IMR-90 (cell line): ENCODE measurements at places on chromosomes 13 and 19. TPM values are rescaled to one million over a fixed set of nuclear protein-coding genes. Genes with fewer than 3 reads are reported as not detected.

DNA sequence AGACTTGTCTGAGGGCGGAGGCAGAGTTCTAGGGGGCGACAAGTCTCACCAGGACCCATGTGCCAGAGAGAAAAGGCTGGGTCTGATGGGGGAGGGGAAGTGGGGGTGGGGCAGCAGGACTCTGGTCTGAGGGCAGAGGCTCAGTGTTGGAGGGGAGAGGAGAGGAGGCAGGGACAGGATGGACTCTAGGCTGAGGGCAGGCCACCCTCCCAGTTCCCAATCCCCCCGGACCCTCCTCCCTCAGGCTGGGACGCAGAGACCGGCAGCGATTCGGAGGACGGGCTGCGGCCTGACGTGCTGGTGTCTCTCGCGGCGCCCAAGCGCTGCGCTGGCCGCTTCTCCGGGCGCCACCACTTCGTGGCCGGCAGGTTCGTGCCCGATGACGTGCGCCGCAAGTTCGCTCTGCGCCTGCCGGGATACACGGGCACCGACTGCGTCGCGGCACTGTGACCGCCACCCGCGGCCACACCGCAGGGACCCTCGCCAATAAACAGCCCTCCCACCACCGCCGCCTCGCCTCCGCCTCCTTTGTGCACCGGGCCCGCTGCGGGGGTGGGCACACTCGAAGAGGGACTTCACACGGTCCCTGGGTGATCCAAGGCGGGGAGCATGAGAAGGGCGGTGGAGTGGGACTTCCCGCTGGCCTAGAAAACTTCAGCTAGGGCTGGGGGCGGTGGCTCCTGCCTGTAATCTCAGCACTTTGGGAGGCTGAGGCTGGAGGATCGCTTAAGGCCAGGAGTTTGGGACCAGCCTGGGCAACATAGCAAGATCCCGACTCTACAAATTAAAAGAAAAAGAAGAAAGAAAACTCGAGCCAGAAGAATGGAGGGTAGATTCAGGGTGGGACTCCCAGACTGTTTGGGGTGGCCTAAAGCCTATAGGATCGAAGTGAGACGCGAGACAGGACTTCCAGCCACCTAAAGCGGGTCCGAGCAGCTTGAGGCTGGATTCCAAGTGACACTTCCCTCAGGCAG is 703 bp upstream of the CILP2 start:
- H3K36me3 ChIP-seq: no peaks in the 10 kb centered on the region
- no peak for DNase-seq
- H3K27ac ChIP-seq: no peak overlapping the region

Gene FCAR
- not detected in 2 replicates for polyA plus RNA-seq

DNA sequence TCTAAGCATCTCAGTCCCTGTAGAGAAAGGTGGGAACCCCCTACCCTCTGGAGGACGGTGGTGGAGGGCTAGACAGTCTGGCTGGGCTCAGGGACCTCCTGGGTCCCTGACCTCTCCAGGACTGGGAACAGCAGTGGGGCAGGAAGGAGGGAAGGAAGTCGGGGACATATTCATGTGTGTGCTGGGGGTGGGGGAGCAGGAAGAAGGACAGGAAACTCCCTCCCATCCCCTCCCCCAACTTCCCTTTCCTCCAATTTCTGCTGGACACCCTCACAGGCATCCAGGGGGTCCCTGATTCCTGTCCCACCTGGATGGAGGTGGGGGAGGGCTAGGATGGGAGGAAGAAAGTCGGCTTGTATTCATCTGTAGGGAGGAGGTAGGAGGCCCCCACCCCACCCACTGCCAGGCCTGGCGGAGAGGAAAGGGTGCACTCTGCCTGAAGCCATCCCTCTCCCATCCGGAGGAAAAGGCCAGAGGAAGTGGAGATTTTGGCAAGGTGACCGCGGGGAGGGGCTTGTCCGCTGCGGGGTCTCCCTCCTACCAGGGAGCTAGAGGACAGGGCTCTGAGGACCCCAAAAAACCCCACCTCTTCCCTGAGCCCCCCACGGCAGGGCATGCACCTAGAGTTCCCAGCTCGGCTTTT is 2.3 kb downstream of the NOVA2 start:
- no peak overlapping the region for H3K27ac ChIP-seq
- H3K27me3 ChIP-seq: peaks cover 68% of the 10 kb centered on the region
- no peak for DNase-seq
- no peak overlapping the region for H3K4me3 ChIP-seq

GRCh38 chr13:29165840-29166239 is 345.7 kb downstream of the MTUS2 start:
- no peak overlapping the region for H3K4me3 ChIP-seq
- no peaks in the 10 kb centered on the region for H3K36me3 ChIP-seq
- H3K4me1 ChIP-seq: no peaks in the 10 kb centered on the region
- H3K27ac ChIP-seq: no peak overlapping the region

Gene ZNF714
- polyA plus RNA-seq: 5.6 and 7.2 TPM in 2 replicates

Gene C19orf85
- not detected in 2 replicates for polyA plus RNA-seq

Gene C1QTNF9B
- 0.79 and 1.1 TPM in 2 replicates for polyA plus RNA-seq

DNA sequence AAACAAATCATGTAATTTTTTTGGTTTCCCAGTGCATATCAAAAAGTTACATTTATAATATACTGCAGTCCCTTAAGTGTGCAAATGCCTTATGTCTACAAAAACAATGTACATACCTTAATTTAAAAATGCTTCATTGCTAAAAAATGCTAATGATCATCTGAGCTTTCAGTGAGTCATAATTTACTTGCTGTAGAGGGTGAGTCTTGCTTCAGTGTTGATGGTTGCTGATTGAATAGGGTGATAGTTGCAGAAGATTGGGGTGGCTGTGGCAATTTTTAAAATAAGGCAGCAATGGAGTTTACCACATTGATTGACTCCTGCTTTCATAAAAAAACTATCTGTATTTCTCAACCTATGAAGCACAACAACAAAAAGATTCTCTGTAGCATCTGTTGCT is 613.9 kb downstream of the TBC1D4 start:
- H3K27ac ChIP-seq: no peak overlapping the region
- no peak overlapping the region for H3K4me3 ChIP-seq
- no peak for DNase-seq
- no peaks in the 10 kb centered on the region for H3K4me1 ChIP-seq
- H3K36me3 ChIP-seq: no peaks in the 10 kb centered on the region
- no peaks in the 10 kb centered on the region for H3K27me3 ChIP-seq

- no peak overlapping the region for H3K4me3 ChIP-seq
- H3K4me1 ChIP-seq: no peaks in the 10 kb centered on the region
- H3K27ac ChIP-seq: no peak overlapping the region
Observed at GRCh38 chr13:85266771-85267170, 532.4 kb downstream of the SLITRK6 start.

DNA sequence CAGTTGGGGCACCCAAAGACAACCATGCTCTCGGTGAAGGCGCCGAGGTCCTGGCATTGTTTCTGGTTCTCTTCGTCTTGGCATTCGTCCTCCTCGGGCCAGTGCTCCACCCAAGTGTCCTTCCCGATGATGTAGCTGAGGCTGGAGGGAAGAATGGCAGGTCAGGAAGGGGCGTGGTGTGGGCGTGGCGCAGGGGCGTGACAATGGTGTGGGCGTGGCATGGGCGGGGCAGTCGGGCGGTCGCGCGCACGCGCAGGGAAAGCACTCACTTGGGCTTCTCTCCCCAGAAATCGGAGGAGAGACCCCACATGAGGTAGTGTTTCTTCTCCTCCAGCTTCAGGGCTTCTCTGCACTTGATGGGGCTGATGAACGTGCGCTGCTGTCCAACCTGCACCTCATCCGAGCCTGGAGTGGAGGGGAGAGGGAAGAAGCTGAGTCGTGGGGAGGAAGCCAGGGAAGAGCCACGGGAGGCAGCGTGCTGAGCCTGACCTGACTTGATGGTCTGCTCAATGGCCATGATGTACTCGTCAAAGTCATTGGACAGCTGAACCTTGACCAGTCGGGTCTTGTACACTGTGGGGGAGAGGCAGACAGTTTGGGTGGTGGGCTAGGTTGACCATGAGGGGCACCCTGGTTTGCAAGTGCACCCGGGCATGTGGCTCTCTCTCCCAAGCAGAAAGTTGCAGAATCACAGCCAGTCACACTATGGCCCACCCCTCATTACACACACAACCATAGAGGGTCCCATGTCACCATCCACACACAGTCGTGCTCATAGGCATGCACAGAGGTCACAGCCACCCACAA is 8.1 kb upstream of the TNFSF14 start:
- H3K4me1 ChIP-seq: no peaks in the 10 kb centered on the region
- H3K27ac ChIP-seq: no peak overlapping the region
- H3K27me3 ChIP-seq: no peaks in the 10 kb centered on the region
- DNase-seq: no peak

Gene ELSPBP1
- polyA plus RNA-seq: not detected in 2 replicates

- DNase-seq: no peak
- no peak overlapping the region for H3K4me3 ChIP-seq
- H3K36me3 ChIP-seq: no peaks in the 10 kb centered on the region
Observed at GRCh38 chr13:35163674-35164073, 221.6 kb downstream of the NBEA start.

Gene F10
- polyA plus RNA-seq: 19.5 and 19.7 TPM in 2 replicates

DNA sequence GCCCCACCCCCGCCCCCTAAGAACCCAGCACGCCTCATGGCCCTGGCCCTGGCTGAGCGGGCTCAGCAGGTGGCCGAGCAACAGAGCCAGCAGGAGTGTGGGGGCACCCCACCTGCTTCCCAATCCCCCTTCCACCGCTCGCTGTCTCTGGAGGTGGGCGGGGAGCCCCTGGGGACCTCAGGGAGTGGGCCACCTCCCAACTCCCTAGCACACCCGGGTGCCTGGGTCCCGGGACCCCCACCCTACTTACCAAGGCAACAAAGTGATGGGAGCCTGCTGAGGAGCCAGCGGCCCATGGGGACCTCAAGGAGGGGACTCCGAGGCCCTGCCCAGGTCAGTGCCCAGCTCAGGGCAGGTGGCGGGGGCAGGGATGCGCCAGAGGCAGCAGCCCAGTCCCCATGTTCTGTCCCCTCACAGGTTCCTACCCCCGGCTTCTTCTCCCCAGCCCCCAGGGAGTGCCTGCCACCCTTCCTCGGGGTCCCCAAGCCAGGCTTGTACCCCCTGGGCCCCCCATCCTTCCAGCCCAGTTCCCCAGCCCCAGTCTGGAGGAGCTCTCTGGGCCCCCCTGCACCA is 11.9 kb downstream of the ARHGAP33 start:
- no peak for DNase-seq
- H3K36me3 ChIP-seq: peaks cover 5% of the 10 kb centered on the region; the same call in 1 of the 2 replicates
- H3K27me3 ChIP-seq: no peaks in the 10 kb centered on the region
- no peak overlapping the region for H3K27ac ChIP-seq
- no peak overlapping the region for H3K4me3 ChIP-seq

- no peak overlapping the region for H3K27ac ChIP-seq
- DNase-seq: peak; percentile 13
- peaks cover 2% of the 10 kb centered on the region; the same call in 1 of the 2 replicates for H3K4me1 ChIP-seq
- no peak overlapping the region for H3K4me3 ChIP-seq
- H3K27me3 ChIP-seq: no peaks in the 10 kb centered on the region
Observed at GRCh38 chr13:60075850-60076249, 87.9 kb downstream of the DIAPH3 start.

- no peak overlapping the region for H3K4me3 ChIP-seq
- H3K36me3 ChIP-seq: peaks cover 33% of the 10 kb centered on the region
- H3K27ac ChIP-seq: no peak overlapping the region; the same call in 1 of the 2 replicates
- no peaks in the 10 kb centered on the region for H3K27me3 ChIP-seq
- DNase-seq: no peak
Observed at GRCh38 chr19:10184636-10185035, 10.1 kb downstream of the DNMT1 start.

Gene SLITRK5
- polyA plus RNA-seq: 0.03 TPM in 2 replicates
